CD4-positive, alpha-beta T cell treated with Interferon gamma for 1 hour (primary cell): ENCODE measurements at places on chromosomes 2 and 18.

GRCh38 chr18:24173997-24174396 lies 35.1 kb downstream of the CABYR start:
- DNase-seq = no peak

- DNase-seq = no peak
These were observed 240.7 kb upstream of the RAB6C start for GRCh38 chr2:129738799-129739198.

DNA sequence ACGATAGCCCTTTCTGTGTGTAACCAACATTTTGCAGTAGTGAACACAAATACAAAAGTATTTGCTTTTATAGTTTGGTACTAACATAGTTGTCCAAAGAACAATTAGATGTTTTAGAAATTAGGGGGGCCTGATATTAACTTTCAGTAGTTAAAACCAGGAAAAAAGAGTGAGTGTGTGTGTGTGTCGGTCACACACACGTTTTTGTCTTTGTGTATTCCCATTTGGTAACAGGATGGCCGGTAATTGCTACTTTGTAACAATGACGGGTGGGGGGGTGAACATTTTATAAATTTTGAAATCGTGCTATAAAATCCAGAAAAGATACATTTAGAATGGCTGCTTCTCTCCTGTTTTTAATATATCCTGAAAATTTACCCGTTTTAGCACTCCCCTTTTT lies 1.5 kb downstream of the PPIG start:
- no peak for DNase-seq

DNA sequence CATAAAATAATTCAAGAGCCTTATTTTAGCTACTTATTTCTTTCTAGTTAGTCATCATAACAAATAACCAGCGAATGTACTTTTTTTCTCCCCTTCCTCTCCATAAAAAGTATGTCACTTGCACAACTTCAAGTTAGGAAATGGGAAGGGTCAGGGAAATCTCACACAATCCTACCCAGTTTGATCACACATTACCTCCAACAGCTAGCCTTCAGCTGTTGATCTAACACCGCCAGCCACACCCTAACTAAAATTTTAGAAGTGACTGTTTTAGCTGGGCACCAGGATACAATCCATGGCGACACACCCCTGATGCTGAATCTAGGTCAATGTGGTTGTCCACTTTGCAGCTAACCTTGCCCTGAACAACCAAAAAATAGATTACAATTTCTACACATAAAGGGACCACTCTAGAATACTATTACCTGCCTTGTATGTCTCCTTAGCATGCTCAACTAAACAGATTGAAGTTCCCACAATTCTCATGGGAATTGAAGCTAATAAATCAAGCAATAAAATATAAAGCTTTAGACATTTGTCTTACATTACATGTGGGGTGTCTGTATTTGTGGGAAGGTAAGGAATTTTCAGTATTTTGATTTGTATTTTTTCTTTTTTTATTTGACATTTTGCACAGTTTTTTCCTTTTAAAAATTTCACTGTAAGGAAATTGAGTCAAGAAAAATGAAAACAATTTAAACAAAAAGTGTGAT lies 7.3 kb upstream of the COL3A1 start:
- DNase-seq = no peak

GRCh38 chr2:211447548-211447947 lies 891.1 kb downstream of the CPS1 start:
- DNase-seq = no peak

DNA sequence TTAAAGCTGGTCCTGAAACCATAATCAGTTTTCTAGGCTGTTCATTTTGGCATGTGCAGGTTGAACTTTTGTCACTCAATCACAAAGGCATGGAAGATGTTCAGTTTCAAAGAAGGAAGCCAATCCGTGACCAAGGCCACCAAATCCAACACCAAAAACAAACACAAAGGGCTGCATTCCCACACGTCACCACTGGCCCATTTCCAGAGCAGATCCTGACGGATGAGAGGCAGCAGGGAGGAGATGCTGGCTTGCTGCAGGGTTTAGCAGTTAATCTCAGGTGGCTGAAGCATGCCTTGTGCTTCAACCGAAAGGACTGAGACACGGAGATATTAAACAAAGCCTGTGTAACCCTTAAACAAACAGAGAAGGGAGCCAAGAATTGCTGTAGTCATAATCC lies 191.9 kb upstream of the CTAGE1 start:
- no peak for DNase-seq

GRCh38 chr18:34031810-34032209 lies 192.9 kb downstream of the NOL4 start:
- DNase-seq = no peak

DNA sequence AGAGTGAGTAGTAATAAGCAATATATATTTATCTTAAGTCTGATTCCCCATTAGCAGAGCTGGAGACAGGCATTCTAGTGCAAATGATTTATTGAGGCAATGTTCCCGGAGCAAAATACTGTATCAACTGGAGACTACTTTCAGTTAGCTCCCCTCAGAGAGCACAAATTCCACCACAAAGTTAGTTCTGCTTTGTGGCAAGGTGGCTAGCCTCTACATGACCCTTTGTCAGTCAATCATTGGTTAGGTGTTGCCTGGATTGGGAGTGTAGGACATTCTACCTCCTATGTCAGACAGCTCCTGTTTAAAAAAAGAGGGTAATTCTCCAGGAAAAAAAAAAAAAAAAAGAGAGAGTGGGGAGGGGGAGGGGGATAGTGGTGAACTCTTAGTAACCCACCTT lies 402.2 kb downstream of the NR4A2 start:
- DNase-seq = no peak

DNA sequence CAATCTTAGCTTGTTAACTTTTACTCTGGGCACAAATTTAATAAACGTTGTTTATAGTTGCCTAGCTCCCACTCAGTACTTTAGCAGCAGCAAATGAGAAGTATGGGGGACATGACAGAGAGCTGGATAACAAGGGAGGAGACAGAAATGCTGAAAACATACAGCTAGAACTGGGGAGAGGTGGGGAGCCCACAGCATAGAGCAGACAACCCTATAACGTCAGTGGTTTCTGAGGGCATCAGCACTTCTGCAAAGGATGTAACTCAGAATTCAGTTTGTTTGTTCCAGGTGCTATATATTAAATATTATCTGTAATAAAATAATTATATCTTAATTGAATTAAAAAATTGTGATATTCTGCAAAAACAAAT lies 1098.7 kb upstream of the FANCL start:
- DNase-seq = no peak

GRCh38 chr18:69906765-69907164 lies 40.9 kb downstream of the CD226 start:
- no peak for DNase-seq

- DNase-seq = no peak
These were observed 212.4 kb upstream of the CWC22 start for GRCh38 chr2:180219491-180219890.

DNA sequence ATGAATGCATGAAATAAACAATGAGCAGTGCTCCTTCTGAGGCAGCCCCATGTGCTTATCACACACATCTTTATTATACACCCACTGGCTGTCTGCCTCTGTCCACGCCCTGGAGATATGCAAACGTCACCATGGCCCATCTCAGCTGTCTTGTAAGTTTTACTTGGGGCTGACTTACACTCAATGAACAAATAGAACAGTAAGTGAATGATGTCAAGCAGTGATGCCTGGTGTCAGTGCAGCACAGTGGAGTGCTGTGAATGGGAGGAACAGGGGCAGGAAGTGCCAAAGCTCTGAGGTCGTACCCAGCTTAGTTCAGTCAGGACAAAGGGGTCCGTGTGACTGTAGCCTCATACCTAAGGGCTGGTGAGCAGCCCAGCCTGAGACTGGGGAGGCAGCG lies 659.5 kb upstream of the HS6ST1 start:
- DNase-seq = no peak

GRCh38 chr2:236642125-236642524 lies 72.5 kb downstream of the ACKR3 start:
- no peak for DNase-seq

DNA sequence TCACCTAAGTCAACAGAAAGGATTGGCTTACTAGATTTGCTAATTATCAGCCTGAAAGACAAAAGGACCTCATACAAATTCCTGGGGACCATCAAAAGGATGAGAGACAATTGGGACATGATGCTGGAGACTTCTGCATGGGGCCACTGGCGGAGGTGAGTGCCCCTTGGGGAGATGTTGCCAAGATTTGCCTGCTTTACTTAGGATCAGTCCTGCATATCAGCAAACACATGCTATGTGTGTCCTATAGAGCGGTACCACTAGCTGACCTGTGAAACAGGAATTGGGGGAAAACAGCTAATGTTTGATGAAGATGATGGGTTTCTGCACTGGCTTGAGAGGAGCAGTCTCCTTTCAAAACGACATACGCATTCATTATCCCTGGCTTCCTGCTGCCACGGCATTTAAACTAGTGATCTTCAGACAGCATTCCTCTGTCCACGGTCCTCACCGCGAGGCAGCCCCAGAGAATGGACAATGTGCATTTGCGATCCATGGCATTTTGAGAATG lies 104.2 kb downstream of the TGIF1 start:
- no peak for DNase-seq

DNA sequence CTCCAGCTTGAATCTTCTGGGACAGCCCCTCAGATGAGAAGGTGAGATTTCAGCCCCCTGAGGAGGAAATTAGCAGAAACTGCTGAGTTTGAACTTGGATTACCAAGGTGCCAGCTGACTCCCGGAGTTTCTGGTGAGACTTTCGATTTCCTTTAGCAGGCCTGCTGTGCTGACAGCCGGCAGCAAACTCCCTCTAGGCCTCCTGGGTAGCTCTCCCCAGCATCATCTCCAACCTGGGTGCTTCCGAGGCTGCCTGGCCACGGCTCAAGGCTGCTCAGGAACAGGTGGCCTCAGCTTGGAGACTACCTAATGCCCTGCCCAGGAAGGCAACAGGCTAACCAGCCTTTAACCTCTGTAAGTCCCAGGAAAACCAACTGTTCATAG lies 16.5 kb downstream of the SDC1 start:
- no peak for DNase-seq

GRCh38 chr2:45072064-45072861 lies 63.0 kb upstream of the SIX2 start:
- no peak for DNase-seq

DNA sequence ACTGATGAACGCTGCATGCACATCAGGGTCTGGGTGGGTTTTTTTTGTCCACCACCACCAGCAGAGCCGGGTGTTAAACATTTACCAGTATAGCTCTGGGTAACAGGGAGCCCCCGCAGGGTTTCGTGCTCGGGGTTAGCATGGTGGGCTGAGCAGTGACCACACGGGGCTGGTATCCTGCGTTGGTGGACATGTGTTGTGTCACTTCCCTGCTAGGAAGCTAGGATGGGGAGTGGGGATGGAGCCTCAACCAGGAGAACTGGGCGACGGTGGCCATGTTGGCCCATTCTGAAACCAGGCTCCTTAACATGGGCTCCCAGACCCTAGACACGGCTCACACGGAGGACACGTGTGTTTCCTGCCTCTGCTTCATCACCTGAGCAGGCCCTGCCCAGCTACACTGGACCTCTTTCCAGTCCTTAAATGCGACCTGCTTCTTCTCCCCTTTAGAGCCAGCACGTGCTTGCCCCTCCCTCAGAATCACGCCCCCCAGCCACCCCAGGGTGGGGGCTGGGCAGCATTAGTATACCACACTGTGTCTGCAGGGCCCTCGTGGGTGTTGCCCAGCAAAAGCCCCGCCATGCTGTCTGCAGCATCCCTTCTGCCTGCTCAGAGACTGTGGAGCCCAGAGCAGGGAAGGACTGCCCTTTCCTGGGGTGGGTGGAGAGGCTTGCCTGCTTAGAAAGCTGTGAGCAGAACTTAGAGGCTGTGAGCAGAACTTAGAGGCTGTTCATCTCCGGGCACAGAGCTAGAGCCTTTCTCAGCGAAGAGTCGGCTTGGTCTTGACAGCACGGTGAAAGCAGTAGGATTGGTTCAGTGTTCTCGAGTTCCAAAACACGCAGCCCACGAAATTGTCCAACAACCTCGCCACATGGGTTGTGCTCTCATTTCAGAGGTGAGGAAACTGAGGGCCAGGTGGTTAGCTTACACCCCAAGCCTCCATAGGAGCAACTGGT lies 142.1 kb downstream of the KLHL29 start:
- no peak for DNase-seq

DNA sequence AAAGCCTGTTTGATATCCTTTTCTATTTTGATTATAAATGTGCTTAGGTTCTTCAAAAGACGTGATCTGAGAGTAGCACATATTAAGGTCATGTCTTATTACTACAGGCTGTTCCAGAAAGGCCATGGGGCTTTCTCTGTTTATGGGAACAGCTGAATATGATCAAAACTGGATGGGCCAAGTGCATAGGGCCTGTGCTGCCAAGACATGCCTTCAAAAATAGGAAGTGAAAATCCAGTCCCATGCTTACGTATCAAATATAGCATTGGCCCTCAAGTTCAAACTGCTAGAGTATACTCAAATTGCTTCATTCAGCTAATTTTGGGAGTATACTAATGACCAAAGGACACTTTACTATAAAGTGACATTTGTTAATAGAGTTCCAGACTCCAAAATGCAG lies 24.1 kb downstream of the SLC25A52 start:
- no peak for DNase-seq

GRCh38 chr2:169718930-169719504 lies 14.6 kb upstream of the KLHL23 start:
- no peak for DNase-seq
